ENCODE measurements at places on chromosomes 2 and 18.

GRCh38 chr2:184302506-184302905, 295.8 kb upstream of the ZNF804A start:
- DNase-seq, result no peak

- no peak for DNase-seq
Measured at GRCh38 chr2:190465060-190465459, 56.9 kb downstream of the MFSD6 start.

DNA sequence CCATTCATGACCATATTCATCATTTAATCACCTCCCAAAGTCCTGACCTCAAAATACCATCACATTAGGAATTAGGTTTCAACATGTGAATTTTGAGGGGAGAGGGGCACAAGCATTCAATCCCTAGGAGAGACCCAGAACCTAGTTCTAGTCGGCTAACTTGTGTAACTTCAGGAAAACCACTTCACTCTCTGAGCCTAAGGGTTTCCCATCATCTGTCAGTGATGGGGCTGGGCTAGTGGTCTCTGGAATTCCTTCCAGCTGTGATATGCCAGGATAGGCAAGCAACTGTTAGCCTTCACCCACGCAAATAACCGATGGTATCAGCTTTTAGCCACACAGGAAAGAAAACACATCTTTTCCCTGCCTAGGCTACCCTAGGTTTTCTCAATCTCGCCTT, 52.5 kb upstream of the MEX3C start:
- no peak for DNase-seq

DNA sequence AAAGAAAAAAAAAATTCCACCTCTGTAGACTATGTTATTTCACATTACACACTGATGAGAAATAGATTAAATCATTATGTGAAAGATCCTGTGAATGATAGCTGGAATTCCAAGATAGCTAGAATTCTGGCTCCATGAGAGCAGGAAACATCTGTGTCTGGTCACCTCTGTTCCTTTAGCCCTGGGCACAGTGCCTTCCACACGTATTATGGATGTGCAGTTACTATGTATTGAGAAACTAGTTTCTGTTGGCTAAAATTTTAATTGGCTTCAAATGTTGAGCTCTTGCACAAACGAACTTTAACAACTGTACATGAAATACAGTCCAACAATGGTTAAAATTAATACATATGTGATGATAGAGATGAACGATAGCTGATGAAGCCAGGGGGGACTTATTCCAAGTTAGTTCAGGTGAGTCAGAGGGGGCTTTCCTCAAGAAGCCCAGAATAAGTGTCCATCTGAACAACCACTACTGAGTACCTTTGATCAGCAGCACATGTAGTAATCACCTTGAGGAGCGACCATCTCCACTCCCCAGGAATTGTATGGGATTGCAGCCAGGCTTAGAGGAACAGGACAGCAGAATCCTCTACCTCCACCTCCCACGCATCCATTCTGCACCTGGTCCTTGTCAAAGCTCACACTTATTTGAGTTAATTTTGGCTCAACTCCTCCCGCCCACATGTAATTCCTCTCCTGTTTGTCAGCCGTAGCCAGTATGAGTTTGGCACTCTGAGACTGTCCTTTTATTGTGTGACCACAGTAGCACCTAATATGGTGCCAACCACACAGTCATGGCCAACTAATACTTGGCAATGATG, 68.6 kb downstream of the NABP1 start:
- peak; percentile 38 for DNase-seq

DNA sequence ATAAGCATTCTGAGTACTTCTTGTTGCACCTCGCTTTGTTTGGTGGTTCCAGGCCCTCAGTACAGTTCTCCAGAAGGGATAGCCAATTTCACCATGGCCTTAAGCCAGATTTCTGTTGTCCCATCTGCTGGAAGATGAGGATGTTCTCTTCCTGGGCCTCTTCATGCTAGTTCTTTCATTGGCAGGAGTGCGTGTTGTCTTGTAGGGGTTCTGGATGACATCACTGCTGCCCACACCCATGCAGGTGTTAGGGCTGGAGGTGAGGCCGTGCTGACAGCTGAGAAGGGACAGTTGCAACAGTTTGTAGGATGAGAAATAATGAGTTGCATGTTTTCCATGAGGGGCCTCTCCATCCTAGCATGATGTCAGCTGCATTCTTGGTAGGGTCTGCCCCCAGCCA, 142.9 kb downstream of the LDLRAD4 start:
- no peak for DNase-seq

GRCh38 chr2:207722773-207723424, 11.5 kb downstream of the CCNYL1 start:
- no peak for DNase-seq

GRCh38 chr2:24077535-24077877, 1.4 kb upstream of the SF3B6 start:
- no peak for DNase-seq

- peak; percentile 22 for DNase-seq
Measured at GRCh38 chr2:200742426-200742825, 69.3 kb upstream of the BZW1 start.

DNA sequence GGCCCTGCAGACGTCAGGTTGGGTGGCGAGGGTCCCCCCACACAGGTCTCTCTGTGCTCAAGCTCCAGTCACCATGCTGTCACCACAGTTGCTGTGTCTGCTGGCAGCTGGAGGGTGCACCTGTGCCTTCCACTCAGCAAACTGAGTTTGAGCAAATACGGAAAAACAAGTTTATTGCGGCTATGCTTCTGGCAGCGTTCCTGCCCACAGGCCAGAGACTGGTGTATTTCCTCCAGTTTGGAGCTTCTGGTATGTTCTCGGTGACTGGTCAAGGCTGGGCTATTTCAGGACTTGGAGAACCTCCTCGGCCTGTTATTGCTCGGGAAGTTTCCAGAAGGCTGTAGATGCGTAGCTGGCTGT, 132.6 kb downstream of the SEPTIN10 start:
- DNase-seq, result no peak

GRCh38 chr18:7038330-7038851, 79.2 kb downstream of the LAMA1 start:
- peak; percentile 96 for DNase-seq

DNA sequence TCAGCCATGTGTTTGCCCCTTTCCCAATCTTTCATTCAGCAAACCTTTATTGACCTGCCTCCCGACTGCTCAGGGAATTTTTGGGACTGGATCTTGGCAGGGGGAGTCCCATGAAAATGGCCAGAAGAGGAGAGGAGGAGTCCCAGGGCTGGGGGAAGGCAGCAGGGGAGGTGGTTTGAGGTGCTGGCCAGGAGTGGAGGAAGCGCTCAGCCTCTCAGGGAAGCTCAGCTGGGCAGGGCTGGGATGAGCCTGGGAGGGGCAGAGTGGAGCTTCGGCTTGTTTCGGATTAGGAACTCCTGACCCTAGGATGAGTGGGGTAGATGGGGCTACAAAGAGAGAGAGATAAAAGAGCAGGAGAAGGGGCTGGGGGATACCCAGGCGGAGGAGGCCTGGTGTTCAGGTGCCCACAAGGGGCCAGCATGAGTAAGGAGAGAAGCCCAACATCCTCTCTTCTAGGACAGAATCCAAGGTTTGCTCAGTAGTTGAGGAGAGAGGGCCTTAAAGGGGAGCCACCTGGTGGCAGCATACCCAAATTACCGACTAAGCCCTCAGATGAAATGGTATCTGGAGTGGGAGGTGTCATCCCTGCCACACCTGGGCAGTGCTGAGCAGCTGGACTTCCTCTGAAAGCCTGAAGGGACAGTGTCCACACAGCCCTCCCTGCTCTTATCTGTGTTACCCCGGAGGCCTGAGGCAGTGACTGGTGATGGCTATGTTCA, 91.1 kb downstream of the INHBB start:
- DNase-seq, result no peak

DNA sequence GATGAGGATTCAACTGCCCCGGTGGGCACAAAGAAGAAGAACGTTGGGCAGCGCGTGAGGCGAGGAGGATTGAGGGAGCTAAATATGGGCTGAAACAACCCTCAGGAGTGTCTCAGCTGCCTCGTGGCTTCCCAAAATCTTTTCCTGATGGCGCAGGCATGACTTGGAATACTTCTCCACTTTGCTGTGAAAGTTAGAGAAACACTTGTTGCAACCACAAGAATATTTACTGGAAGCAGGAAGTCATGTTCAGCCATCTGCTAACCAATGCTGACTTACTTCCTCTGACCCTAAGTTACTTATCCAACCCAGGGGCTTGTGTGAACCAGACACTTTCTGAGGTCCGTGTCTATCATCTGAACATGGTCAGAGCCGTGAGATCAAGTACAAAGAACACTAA, 148.8 kb downstream of the ARL4C start:
- no peak for DNase-seq

- DNase-seq, result no peak
Measured at GRCh38 chr18:11937874-11938478, 29.9 kb upstream of the MPPE1 start.

DNA sequence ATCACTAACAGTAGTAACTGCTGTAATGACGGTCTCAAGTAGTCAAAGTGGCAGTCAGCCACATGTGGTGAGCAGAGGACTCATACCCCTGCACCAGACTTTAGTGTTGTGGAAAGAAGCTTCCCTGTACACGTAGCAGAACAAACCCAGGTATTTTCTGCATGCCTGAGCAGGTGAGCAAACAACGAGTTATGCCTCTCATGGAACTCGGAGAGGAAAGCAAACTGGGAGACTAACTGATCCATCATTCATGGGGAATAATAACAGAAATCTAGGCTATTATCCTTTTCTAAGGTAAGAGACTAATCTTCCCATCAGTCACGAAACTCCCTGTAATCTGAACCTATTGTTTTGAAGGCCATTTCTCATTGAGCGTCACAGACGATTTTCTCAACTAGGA, 1495.2 kb upstream of the NXPH2 start:
- DNase-seq, result no peak

GRCh38 chr2:38631976-38632375, 29.2 kb upstream of the HNRNPLL start:
- no peak for DNase-seq

DNA sequence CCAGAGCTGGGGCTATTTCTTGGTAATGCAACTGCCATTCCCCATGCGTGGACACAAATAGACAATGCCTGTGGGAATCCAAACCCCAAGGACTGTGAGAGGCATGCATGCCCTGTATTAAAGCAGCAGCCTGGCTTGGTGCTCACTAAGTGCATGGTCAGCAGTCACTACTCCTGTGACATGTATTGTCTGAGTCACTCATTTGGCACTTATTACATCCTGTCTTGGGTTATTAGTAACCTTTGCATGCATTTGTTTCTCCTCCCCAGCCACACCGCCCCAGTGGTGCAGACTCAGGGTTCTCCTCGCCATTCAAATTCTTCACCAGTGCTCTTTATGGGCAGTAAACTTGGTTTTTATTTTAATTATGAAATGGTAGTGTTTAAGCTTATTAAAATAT, 30.2 kb downstream of the PRKCE start:
- peak; percentile 78 for DNase-seq

DNA sequence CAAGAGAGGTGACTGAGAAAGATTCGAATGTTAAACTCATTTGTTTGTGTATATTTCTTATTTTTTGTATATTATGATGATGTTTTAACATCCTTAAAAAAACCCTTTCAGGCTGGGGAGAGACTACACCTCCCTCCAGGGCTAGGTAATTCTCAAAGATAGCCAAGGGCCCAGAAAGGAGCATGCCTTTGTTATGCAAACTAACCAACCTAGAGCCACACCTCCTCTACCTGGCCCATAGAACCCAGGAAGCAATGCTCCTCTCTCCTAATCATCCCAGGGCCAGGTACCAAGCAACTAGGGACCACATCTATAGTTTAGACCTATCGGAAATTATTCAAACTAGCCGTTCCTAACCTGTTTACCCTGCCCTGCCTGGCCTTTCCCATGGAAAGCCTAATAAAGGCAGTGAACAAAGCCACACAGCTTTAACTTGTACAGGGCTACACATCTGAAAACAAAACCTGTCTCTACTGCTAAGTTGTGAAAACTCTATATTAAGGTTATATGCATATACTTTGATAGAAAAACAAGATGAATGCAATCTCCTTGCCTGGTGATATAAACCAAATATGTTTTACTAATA, 79.7 kb downstream of the COLEC12 start:
- DNase-seq, result no peak

DNA sequence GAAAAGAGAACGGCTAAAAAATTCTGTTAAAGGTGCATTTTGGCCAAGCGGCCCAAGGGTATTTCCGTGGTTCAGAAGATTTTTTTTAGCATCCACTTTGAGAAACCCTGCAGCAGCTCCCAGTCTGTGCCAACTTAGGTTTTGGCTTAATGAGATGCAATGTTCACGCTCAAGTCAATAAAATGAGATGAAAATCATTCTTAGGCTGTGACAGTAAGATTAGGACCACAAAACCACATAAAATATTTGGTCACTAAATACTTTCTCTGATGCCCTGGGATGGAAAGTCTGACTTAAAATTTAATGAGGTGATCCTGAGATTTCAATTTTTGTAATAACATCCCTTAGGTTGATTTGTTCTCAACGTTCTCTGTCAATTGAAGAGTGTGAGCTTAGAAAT, 74.2 kb upstream of the FHL2 start:
- no peak for DNase-seq

DNA sequence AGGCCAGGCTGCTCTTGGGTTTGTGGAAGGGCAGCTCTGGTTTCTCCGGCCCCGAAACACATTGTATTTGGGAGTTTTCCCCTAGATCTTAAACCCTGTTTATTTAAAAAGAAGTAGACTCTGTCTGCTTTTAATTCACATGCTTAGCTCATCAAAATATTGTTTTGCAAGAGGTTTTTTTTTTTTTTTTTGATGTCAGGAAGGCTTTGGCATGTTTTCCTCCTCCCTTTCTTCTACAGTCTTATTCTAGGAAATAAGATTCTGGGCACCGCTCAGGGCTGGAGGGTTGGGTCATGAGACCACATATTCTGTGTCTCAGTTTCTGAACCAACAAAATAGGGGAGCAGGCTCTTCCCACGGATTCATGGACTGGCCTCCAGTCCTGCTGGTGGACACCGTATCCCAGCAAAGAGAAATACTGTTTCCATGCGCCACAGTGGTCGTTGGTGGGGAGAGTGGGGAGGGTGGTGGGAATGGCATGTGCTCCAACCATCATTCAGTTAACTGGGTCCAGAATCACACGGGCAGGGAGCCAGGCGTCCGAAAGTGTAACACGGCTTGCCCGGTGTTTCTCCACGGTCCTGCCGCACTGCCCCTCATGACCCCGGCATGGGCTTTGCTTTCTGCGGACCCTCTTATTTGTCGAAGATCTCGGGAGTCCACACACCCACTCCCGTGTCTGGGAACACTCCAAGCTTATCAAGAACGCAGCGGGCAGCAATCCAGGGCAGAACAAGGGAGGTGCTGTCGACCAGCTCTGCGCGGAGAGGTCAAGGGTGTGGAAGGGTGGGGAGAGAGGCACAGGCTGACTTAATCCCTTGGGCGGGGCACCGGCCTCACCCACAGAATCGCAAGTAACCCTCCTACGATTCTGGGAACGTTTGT, 176.7 kb downstream of the GLI2 start:
- no peak for DNase-seq

DNA sequence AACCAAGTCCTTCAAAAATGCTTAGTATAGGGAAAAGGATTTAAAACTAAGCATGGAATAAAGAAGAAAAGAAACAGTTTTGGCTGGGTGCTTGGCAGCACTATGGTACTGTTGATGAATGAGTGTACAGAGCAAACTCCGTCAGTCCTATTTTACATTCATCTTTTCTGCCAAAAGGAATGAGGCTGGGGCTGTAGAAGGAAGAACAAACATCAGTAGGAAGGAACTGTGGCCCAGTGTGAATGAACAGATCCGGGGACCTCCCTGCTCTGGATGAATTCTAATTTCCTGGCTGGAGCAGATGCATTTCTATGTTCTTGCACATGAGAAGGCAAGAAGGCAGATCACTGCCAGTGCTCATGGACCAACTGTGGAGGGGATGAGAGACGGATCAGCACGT, 474.0 kb upstream of the MEIS1 start:
- no peak for DNase-seq
